ENCODE measurements at places on chromosomes 12 and 14.
A peak's percentile ranks its signal among the peaks of the same experiment; 100 is the strongest.

GRCh38 chr12:95173392-95174251, 43.6 kb downstream of the FGD6 start:
- no peak for DNase-seq

DNA sequence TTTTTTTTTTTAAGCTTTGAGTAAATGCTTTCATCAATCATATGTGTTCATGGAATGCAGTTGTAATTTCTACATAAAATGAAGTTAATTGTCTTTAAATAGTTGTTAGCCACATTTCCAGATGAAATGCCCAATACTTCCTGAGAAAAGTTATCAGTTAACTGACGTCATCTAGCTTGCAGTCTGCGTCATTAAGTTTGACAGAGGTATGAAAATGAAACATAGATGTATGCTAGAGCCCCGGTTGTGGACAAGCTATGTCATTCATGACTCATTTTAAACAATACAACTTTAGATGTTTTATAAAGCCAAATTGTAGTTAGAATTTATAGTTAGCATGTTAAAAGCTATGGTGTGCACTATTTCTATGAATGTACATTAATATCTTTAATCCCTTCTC, 90.7 kb downstream of the PLEKHA5 start:
- DNase-seq = no peak

- no peak for DNase-seq
These were observed 32.1 kb downstream of the DEPDC4 start for GRCh38 chr12:100234591-100235304.

DNA sequence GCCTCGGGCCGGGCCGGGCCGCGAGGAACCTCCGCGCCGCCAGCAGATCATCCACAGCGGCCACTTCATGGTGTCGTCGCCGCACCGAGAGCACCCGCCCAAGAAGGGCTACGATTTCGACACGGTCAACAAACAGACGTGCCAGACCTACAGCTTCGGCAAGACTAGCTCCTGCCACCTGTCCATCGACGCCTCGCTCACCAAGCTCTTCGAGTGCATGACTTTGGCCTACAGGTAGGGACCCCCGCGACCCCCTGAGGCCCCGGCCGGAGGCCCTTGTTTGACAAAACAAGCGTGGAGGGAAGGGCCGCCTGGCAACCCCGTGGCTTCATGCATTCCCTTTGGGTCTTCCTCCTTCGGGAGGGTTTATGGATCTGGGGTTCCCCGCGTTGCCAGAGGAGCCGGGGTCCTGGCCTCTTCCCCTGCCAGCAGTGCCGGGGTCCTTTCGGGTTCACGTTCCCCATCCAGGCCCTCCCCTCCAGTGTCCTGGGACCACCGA, 526 bp downstream of the MLXIP start:
- no peak for DNase-seq

GRCh38 chr14:64407329-64407728, 19.2 kb downstream of the MTHFD1 start:
- no peak for DNase-seq

GRCh38 chr12:8709124-8709830, 11.5 kb downstream of the RIMKLB start:
- no peak for DNase-seq

- no peak for DNase-seq
These were observed 7.3 kb upstream of the STX2 start for GRCh38 chr12:130846369-130846768.

DNA sequence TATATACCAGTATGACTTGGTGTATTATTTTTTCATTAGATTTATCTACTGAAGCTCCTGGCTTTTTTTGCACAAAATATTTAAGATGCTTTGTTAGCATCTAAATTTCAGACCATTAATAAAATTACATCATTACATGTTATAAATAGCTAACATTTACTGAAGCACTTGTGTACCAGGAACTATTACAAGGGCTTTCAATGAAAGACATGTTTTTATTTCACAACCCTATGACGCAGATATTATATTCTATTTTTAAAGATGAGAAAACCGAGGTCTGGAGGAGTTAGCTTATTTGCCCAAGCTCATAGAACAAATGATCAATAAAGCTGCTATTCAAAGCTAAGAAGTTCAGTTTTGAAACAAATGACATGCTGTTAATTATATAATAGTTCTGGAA, 420.4 kb upstream of the DCN start:
- no peak for DNase-seq

- DNase-seq = no peak
These were observed 18.6 kb downstream of the AMN1 start for GRCh38 chr12:31710021-31710818.

- no peak for DNase-seq
These were observed 69.6 kb downstream of the SLC41A2 start for GRCh38 chr12:104888481-104888880.

DNA sequence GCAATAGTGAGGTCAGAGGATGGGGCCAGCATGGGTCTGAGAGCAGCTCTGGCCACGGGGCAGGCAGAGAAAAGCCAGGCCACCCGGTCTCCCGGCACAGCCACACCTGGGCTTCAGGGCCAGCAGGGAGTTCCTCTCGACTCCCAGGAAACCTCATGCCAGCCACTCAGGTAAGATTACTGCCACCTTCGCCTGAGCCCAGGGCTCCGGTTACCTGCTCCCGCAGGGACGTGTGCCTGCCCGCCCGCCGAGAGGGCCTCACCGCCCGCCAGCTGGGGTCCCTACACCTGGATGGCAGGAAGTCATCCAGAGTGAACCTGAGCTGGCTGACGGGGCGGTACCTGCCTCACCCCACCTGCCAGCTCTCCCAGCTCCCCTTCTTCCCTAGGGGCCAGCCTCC, 7.3 kb downstream of the JAG2 start:
- no peak for DNase-seq

- DNase-seq = no peak
These were observed 29.5 kb upstream of the APOLD1 start for GRCh38 chr12:12755923-12756322.

- DNase-seq = no peak
These were observed 39.1 kb downstream of the ADCK1 start for GRCh38 chr14:77838831-77839511.

DNA sequence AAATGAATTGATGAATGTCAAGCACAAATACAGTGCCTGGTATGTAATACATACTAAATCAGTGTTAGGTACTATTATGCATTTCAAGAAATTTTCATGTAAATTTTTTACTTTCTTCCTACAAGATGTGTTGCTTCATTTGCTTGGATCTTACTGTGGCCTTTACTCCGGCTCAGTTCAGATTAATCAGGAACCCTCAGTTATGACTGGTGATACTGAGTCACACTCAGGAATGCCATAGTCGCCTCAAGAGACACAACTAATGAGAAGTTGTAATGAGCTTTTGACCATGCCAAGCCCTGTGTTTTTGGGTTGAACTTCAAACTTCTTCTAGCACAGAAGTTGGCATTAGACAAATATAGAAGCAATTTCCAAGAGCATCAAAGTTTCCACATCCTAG, 96.0 kb downstream of the TGFB3 start:
- DNase-seq = no peak

- DNase-seq = no peak
These were observed 15.2 kb upstream of the ABHD12B start for GRCh38 chr14:50856660-50857059.

- DNase-seq = no peak
These were observed 6.0 kb downstream of the GALNT9 start for GRCh38 chr12:132323171-132324010.

- DNase-seq = peak; percentile 38
These were observed 19.4 kb upstream of the EML1 start for GRCh38 chr14:99773521-99774497.

GRCh38 chr12:102171951-102172350, 25.7 kb downstream of the PMCH start:
- DNase-seq = no peak

DNA sequence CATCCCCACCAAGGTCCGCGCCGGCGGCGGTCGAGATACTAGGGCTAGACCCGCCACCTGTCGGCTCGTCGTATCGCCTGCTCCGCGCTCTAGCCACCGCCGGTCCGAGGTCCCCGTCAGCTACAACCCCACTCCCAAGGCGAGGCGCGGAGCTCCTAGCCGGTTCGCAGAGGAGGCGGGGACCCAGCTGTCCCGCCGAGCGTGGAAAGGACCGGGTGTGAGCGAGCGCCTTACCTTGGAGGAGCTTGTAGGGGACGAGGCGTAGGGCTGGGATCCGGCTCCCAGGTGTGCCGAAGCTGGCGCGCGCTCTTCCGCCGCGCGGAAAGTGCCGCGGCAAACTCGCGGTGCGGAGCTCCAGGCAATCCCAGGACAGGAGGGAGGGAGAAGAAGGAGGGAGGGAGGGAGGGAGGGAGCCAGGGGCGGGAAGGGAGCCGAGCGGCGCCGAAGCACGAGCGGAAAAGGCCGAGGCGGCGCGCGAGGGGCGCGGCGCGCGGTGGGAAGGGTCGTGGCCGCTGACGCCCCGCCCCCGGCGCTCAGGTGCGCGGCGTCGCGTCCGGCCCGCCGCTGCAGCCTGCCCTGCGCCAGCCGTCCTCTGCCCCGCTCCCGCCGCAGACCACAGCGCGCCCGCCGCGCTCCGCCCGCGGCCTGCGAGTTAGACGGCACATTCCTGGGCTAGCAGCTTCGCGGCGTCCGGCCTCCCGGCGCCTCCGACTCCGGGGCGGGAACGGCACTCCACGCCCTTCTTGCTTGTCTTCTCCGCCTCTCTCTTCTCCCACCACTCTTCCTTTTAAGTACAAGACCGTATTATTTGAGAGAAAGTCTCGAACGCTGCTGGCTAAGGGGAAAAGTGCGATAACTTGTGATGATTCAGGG, at the start of gene PAWR:
Gene PAWR (minus strand): TSS at position 327 of the 873 bp plus-strand sequence. CDS start 720 bp downstream, outside the sequence.
- peak; percentile 78 for DNase-seq

- DNase-seq = no peak
These were observed 64.6 kb downstream of the PTPN21 start for GRCh38 chr14:88490168-88490567.

- DNase-seq = no peak
These were observed 366.2 kb upstream of the KITLG start for GRCh38 chr12:88946372-88946997.

DNA sequence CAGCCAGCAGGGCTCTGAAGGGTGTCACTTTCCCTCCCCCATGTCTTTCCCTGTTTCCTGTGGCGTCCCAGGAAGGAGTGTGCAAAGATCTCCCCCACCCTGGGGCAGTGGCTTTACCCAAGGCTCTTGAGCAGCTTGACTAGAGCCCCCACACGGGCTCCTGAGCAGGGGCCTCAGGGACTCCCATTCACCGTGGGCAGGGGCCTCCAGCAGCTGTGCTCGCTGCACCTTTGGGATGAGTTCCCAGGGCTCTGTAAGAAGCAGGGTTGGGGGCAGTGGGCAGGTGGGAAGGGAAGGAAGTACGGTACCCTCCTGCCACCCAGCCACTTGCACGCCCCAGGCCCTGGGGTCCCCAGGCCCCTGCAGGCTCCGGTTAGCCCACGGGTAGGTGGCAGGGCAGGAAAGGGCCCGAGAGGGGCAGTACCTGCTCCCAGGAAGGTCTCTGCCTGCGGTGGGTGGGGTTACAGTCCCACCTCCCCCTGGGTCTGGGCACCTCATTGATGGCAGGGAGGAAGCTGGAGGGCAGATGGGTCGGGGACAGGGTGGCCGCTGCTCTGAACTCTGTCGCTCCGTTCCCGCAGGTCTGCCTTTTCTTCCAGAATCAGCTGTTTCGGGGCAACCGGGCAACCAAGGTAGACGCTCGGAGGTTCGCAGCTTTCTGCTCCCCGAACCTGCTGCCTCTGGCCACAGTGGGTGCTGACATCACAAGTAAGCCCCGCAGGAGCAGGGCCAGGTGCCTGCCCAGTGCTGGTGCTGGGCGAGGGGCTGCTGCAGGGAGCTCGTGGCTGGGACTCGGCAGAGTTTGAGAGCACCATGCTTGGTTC, 13.0 kb downstream of the ASPG start:
- DNase-seq = no peak

DNA sequence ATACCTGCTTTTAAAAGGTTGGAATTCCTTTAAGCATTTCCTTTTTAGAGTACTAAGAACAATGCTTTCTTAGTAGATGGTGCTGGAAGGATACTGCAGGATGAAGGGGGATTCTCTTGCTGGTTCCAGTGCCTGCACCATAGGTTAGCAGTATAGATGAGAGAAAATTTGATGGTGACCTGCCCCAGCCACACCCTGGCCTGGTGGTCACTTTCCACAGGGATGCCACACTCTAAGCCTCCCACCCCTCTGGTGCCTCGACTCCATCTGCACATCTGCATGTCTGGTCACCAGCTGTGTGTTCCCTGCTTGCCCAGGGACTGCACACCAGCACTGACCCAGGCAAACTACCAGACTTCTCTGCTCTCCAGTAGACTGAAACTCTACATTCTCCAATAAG, 19.1 kb downstream of the SLC2A3 start:
- no peak for DNase-seq

- DNase-seq = no peak
These were observed 30.1 kb downstream of the SPRING1 start for GRCh38 chr12:116707751-116708150.

GRCh38 chr14:80215756-80216581, 4.7 kb upstream of the DIO2 start:
- peak; percentile 51 for DNase-seq

DNA sequence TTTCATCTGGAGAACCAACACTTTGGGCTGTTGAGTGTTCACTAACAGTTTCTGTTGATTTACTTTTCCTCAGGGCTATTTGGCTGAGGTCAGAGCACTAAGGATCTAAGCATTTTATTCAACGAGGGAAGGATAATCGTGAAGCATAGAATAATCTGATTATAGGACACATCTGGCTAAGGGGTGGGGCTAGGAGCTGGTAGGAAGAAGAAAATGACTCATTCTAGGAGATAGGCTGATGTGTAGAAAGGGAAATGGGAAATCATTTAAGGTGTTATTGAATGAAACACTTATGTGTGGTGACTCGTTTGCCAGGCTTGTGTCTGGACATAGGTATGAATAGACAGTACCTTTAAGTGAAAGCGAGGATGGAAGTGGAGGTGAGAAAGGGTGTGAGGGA, 167.2 kb downstream of the ETNK1 start:
- DNase-seq = no peak

DNA sequence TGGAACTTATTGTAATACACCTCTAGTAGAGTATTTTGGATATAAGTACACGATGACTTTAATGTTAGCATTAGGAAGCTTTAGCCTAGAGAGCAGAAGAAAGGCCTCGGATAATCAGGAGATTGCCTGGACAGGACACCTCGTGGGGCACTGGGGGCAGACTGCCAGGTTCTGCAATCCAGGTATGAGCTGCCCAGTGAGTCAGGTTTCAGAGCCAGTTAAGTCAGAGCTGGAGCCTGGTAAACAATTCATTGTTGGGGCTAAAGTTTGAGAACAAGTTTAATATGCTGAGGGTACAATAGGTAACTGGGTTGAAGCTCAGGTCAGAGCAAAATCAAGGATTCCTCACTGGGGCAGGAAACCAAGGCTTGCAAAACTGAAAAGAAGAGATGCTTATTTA, 107.4 kb downstream of the RERGL start:
- DNase-seq = no peak

DNA sequence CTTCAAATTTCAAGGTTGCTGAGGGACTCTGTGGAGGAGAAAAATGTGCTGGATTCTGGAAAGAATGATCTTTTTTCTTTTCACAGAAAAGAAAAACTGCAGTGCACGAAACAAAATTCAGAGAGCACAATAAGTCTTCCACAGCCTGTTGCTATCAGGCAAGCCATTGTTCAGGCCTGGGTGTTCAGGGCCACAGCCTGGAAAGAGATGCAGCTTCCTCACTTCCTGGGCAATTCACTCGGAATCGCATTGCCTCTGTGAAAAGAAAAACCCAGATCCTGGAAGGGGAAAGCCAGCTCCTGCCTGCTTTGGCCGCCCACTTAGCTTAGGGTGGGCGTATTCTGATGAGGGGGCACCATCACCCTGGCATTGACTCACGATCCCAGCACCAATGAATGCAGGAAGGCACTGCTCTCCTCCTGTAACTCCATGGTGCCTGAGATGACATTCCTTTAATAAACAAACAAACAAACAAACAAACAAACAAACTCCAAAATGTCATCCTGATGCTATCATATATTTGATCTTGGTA, 863.9 kb downstream of the BCL11B start:
- no peak for DNase-seq
